ENCODE measurements at places on chromosomes 6 and 20. TPM values are rescaled to one million over a fixed set of nuclear protein-coding genes. Genes with fewer than 3 reads are reported as not detected.

LY6G5B gene
- 4.4 TPM for total RNA-seq

C6orf141 gene
- 0.41 TPM for total RNA-seq

ECT2L gene
- total RNA-seq = 1.6 TPM

GRCh38 chr6:19472153-19472552, 365.0 kb upstream of the ID4 start:
- no peak overlapping the region for H3K27ac ChIP-seq
- no peaks in the 10 kb centered on the region for H3K4me1 ChIP-seq
- DNase-seq = no peak
- H3K27me3 ChIP-seq = no peaks in the 10 kb centered on the region

GRCh38 chr6:95690328-95690727, 113.0 kb downstream of the MANEA start:
- H3K4me1 ChIP-seq = peaks cover 5% of the 10 kb centered on the region
- H3K36me3 ChIP-seq = no peaks in the 10 kb centered on the region
- H3K27me3 ChIP-seq = no peaks in the 10 kb centered on the region
- H3K27ac ChIP-seq = no peak overlapping the region

DNA sequence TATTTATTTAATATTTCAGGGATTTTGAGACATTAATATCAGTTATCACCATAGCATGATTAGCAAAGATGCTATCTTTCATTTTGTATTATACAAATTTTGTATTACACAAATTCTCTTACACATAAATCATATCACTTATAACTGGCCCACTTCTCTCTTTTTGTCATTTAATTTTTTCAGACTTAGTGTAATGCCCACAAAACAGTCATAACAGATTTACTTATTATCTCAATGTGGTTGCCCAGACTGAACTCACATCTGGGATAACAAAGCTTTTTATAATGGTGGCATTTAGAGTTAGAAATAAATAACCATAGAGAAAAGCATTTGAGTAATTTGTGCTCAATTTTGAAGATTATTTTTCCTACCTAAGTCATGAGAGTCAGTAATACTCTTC, 148.3 kb downstream of the TFAP2B start:
- H3K4me3 ChIP-seq = no peak overlapping the region
- H3K4me1 ChIP-seq = no peaks in the 10 kb centered on the region

GRCh38 chr6:37485291-37485702, 14.4 kb downstream of the CCDC167 start:
- H3K36me3 ChIP-seq = peaks cover 15% of the 10 kb centered on the region
- H3K4me3 ChIP-seq = no peak overlapping the region
- no peak for DNase-seq

DNA sequence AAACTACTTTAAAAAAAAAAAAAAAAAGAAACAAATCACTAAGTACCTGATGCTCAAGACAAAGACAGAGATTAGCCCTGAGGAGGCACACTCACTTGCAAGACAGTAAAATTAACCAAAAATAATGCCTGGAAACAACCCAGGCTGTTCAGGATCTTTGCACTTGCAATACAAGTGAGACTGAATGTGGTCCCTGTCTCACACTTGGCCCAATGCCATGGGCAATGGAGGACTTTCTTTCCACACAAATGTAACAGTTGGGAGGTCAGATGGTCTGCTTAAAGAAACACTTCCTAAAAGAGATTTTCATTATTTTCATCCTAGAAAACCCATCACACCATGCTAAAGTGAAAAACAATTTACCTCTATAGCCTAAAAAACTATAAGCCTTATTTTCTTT, 16.2 kb downstream of the STAU1 start:
- H3K4me1 ChIP-seq = peaks cover 34% of the 10 kb centered on the region
- no peak overlapping the region for H3K4me3 ChIP-seq
- H3K36me3 ChIP-seq = no peaks in the 10 kb centered on the region
- DNase-seq = no peak
- H3K27me3 ChIP-seq = no peaks in the 10 kb centered on the region

Measured in left ventricle myocardium inferior (tissue), 1 donor.